ENCODE measurements at places on chromosomes 7 and 10.
A peak's percentile ranks its signal among the peaks of the same experiment; 100 is the strongest.

DNA sequence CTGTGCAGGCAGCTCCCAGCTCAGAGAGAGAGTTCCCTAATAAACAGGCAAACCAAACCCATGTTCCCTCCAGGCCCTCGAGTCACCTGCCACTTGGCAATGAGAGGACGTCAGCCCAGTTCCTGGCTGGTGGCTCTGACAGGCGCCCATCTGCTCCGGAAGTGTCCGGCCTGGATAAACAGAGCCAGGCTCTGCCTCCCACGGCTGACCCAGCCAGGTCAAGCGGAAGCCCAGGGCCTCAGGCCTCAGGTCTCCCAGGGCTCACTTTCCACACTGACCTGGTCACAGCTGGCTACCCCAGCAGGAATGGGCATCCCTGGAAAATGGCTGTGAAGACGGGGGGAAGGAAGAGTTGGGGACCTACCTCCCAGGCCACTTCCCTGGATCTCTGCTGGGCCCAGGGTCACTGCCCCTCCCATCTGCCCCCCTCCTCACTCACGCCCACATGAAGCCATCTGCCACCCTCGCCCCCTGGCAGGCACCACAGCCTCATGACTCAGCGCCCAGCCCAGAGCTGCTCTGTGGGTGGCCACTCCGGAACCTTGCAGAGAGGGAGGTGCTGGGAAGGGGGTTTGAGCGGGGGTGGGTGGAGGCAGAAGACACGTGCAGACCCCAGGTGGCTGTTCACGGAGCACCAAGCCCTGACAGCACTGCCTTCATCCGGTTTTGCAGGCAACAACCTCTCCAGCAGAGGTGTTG is 37.4 kb upstream of the DUSP5 start:
- DNase-seq, result peak; percentile 49

DNA sequence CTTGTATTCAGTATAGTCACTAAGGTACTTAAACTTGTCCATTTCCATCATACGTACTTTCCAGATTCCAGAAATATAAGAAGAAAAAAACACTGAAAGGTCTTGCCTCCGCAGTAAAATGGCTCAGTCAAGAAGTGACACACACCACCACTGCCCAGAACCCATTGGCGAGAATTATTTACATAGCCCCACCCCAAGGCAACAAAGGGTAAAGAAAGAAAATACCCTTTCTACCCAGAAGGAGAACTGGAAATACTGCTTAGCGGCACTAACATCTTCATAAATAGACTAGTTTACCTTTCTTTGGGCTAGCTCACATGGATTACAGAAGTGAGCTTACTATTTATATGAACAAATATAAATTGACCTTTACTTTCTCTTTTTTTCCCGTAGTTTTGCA is 194.0 kb downstream of the PPP1R9A start:
- DNase-seq, result no peak

DNA sequence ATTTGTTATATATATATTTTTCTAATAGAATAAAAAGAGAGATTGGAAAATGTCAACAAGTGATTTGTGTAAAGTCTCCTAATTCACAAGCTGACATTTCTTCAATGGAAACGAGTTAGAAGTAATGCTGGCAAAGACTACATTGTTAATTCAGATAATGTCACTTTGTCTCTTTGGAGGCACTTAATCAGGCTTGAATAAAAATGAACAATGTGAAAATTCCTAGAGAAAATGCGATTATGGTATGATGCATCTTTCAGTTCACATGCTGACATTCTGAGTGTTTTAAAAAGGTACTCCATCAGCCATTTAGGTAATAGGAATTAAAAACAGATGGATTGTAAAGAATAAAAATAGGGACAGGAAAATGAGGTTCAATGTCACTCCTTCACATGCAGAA is 100.1 kb downstream of the SLC13A1 start:
- no peak for DNase-seq

DNA sequence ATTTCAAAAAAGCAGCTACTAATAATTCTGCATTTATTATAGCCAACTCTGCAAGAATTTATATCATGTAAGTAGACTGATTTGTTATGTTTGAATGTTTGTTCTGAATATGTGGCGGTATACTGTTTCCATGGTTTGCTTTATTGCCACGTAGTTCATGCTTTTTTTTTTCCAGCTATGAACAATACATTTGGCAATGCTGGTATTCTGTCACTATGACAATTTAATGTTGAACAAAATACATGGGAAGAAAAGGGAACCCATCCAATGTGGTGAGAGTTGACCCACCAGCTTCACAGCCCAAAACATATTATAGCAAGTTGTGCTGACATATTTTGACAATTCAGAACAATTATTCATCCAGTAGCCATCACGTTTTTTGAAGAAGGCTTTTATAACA is 145.6 kb downstream of the CCDC71L start:
- no peak for DNase-seq
